A549 treated with CpdA at 1 μM for 4 hours (cell line): ENCODE measurements at places on chromosomes 5 and 9. TPM values are rescaled to one million over a fixed set of nuclear protein-coding genes. Genes with fewer than 3 reads are reported as not detected.

Gene FABP6
- total RNA-seq = 0.79 to 1.7 TPM (median 0.92 TPM) in 5 replicates

Gene MELK
- total RNA-seq = 68.4 to 84.9 TPM (median 73.9 TPM) in 5 replicates

Gene FOXE1
- 3.4 to 4.2 TPM (median 3.8 TPM) in 5 replicates for total RNA-seq

Gene PRLR
- total RNA-seq = 0.08 to 0.15 TPM (median 0.11 TPM) in 4 of 5 replicates, not detected in the other

Gene DBH
- total RNA-seq = not detected in 5 replicates

Gene IFNB1
- not detected in 5 replicates for total RNA-seq
